ENCODE measurements at places on chromosomes 5 and 9.

DNA sequence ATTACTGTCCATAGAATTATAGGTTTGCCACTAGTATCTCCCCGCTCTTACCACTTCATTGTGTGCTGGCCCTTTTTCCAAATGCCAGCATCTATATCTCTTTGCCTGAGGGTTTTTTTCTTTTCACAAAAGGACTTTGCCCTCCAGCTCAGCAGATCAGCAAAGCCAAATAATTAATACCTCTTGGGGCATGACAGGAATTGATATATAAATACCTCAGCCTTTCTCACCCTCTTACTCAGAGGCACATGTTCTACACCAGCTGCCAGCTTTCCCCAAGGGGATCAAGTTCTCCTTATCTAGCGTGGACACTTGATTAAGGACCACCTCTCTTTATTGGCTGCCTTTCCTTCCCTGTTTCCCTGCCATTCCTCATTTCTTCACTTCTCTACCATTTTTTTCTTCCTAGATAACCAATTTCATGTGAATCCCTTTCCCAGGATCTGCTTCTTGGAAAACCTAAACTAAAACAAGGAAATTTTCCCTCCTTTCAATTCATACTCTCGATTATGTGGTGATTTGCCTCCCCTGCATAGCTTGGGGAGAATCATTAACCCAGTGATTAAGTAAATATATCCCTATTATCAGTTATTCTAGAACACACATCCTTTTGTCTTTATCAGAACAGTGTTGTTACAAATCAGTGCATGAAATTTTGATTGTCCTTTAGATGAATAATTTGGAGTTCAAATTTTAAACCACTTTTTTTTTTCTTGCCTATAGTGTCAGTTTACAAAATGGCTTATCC lies 6.9 kb upstream of the NUDT12 start:
- no peak for DNase-seq

DNA sequence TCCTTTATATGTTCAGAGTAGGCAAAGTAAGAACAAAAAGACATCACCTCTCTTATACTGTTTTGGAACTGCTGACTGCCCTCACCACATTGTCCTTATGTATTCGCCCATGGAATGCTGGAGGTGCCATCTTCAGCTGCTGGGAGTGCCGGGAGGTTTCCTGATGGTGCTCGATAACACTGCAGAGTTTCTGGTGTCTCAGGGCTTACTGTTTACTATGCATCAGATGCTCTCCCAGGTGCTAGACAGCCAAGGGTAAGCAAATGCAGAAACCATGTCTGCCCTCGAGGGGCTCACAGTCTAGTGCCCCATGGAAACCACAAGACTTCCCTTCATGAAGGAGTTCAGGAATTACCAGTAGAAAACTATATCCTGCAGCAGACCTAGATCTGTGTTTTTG lies 70.1 kb upstream of the SMIM23 start:
- no peak for DNase-seq

DNA sequence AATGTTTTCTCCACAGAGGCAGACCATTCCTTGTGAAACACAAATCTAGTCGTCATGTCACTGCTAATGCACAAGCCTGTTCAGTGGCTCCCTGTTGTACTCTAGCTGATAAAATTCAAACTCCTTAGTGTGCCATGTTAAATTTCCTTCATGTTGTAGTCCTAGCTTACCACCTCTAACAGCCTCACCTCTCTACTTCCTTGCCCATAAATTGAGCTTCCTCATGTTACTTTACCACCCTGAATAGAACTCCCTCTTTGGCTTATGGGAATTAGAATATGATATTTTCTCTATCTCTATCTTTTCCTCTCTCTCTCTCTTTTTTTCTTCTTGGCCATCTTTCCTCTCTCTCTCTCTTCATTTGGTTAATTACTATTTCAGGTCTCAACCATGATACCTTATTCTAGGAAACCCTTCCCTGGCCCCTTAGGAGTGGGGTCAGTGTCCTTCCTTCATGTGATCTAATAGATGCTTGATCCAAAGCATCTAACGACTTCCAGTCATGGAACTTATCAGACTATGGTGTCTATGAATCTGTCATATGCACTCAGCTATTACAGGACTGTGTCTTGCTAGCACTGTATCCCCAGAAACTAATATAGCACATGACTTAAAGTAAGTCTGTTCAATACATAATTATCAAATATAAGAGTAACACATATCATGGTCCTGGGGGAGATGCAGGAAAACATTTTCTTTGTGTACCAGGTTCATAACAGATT lies 31.5 kb upstream of the ALDH1A1 start:
- no peak for DNase-seq

DNA sequence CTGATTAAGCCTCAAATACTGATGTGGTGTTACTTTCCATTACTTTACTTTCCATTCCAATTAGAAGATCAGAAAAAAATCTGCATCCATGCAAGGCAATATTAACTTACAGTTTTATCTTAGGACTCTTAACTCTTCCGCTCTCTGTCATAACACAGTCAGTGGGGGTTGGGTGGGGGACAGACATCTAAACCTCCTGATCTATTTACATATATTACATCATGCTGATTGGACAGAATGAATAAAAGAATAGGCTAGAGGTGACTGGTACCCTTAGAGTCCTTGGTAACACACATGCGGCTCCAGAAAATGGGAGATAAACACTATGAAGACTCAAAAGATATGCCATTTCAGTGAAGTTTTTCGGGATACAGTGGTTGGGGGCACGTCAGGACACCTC lies 27.6 kb downstream of the RAPGEF6 start:
- no peak for DNase-seq

DNA sequence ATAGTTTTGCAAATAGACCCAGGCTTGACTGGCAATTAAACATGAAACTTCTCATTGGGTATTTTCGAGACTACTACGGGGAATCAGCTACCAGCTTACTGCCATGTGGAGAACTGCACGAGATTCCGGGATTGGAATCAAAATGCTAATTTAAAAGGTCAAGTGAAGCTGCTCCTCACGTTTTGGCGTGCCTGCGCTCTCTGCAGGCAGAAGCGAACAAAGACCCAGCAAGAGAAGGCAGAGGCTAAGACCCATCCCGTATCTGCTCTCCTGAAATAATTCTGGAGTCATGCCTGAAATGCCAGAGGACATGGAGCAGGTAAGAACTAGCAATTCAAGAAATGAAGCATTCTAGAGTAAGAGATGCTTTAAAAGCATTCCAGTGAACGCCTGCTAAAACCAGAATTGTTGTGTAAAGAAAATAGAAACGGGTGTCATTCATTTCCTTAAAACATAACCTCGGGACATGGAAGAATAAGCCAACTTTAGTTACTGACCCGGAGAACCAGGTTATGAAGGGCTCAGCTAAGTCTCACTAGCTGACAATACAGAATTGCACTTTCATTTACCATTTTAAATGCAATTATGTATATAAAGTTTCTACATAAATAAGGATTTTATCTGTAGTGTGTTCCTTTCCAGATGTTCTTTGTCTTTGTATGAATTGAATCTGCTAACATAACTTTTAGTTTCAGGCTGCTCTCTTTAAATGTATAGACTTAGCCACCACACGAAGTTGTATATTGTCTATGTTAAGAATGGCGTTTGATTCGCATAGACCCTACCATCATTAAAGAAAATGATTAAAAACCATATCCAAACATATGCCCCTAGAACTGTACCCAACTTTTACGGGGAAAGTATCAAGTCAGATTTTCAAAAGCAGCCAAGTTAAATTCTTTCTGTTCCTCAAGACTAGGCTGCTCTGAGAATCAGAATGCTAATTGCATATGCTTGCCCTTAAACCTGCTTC lies 2.0 kb upstream of the MAT2B start:
- DNase-seq, result no peak

DNA sequence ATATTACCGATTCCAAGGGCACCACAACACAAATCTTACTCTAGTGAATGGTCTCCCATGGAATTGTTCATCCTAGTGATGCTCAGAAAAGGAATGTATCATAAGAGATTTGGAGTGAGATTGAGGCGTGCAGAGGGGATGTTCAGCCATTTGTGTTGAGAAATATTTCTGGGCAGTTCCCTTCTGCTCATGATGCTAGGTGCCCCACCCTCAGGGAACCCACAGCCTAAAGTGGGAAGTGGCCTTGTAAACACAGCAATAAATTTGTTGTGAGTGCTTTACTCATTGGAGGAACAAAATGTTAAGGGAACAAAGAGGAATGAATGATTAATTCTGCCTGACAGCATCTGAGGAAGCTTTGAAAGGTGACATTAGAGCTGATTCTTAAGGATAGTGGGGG lies 129.9 kb downstream of the TLE4 start:
- no peak for DNase-seq

DNA sequence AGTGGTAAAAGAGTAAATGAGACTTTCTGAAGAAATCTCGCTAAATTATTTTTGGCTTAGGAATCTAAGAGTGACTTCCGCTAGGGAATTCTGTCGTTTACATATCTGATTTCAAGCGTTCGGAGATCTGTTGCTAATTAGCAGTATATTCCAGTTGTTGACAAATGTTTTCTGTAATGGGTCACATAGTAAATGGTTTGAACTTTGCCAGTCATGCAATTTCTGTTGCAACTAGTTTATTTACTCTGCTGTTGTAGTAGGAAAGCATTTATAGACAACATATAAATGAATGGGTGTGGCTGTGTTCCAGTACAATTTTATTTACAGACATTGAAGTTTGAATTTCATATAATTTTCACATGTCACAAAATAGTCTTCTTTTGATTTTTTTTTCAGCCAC lies 57.4 kb upstream of the JAK2 start:
- DNase-seq, result no peak

GRCh38 chr5:38666668-38667498 lies 110.4 kb upstream of the LIFR start:
- DNase-seq, result peak; percentile 4

DNA sequence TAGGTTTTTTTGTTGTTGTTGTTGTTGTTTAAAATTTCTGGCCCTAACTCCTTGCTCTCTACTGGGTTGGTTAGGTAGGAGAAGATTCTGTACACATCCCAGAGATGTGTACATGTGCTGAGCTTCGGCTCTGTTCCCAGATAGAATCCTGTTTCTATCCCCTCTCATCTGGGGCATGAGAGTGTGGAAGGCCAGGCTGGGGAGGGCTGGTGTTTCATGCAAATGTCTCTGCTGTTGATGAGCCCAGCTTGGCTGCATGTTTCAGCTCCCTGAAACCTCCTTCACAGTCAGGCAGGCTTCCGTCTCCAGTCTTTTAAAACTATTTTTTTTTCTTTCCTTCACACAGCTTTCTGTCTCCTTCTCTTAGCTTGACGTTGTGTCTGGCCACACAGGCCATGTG lies 526.9 kb upstream of the KLF4 start:
- DNase-seq, result no peak

DNA sequence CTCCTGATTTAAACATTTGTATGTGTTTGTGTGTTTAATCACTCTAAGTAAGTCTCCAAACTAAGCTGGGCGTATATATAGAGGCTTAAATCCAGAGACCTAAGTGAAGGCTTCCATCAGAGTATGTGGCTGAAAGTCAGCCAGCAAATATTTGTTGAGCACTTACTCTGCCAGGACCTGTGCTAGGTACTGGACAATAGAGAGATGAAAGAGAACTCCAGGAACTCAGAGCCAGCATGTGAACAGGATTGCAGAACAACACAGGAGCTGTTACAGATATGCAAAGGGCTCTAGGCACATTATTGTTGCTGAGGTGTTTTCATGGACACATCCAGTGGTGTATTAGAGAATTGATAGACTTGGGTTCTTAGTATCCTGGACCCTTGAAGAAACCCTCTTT lies 4.7 kb upstream of the BNIP1 start:
- DNase-seq, result no peak

GRCh38 chr9:129944506-129945116 lies 98.4 kb downstream of the FNBP1 start:
- no peak for DNase-seq

GRCh38 chr5:173055722-173055982 lies 500 bp upstream of the CREBRF start:
- no peak for DNase-seq

DNA sequence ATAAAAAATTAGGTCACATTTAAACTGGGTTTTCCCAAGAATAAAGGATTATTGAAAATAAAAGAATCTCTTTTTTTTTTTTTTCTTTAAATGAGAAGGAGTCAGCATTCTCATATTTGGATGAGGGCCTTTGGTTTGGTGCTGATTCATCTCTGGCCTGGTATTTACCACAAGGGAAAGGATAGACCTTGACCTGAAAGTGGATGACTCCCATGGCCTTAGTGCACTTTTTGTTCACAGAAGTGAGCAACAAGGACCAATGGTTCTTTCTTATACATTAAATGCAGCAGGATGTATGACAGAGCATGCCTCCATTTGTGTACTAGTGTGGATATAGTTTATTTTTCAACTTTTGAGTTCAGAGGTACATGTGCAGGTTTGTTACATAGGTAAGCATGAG lies 6.9 kb downstream of the YTHDC2 start:
- DNase-seq, result no peak

GRCh38 chr5:38190111-38190510 lies 68.2 kb upstream of the EGFLAM start:
- no peak for DNase-seq

GRCh38 chr5:143588933-143589662 lies 185.6 kb upstream of the NR3C1 start:
- no peak for DNase-seq

- DNase-seq, result no peak
Measured at GRCh38 chr9:69996967-69997366, 46.7 kb upstream of the MAMDC2 start.

GRCh38 chr5:53895091-53895683 lies 334.7 kb downstream of the NDUFS4 start:
- DNase-seq, result no peak

DNA sequence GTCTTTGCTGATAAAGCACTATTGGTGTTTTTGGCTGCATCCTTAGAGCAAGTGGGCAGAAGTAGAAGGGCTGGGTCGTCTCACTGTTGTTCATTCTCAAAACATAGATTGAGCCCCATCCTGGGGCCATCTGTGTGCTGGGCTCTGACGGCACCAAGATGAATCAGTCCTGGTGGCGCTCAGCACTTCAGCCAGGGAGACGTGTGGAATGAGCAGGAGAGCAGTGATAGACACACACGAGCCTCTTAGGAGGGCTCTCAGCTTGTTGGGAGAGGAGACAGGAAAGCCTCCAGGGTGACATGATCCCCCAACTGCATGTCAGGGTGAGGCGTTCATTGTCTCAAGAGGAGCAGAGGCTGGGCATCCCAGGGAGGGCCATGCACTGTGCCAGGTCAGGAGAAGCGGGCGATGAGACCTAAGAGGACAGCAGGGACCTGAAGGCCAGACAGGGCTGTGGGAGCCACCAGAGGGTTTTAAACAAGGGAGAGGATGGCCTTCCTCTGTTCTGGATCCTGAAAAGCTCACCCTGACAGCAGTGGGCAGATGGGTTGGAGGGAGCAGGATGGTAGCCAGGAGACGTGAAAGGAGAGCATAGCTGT lies 115.8 kb downstream of the DAB2IP start:
- no peak for DNase-seq

GRCh38 chr9:116096046-116096445 lies 57.5 kb upstream of the PAPPA start:
- no peak for DNase-seq

GRCh38 chr9:136707849-136708517 lies 4.4 kb upstream of the DIPK1B start:
- DNase-seq, result no peak

DNA sequence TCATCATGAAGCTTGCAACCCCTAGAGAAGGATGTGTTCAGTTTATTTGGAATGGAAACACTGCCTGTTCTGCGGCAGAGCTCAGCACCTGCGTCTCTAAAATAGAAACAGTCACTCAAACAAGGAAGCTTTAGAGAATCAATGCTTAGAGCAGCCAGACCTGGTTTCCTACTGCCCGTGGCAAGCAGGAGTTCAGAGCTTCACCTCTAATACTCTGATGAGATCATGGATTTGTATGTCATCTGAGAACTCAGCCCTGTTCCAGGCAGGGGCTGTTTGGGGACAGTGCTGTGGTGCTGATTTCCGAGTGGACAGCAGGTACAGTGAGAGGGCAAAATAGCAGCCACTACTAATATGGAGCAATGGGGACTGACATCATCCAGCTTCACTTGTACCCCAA lies 236.0 kb upstream of the IRX1 start:
- no peak for DNase-seq

All from COR-L47 (cell line).